IMR-90 (cell line): ENCODE measurements at places on chromosomes 4 and X. TPM values are rescaled to one million over a fixed set of nuclear protein-coding genes. Genes with fewer than 3 reads are reported as not detected.

TMEM271 gene
- polyA plus RNA-seq = not detected in 2 replicates

ARX gene
- not detected in 2 replicates for polyA plus RNA-seq

SLC9B1 gene
- polyA plus RNA-seq = 0.07 TPM in 1 of 2 replicates, not detected in the other

STK32B gene
- polyA plus RNA-seq = 5.3 and 5.5 TPM in 2 replicates

IL9R gene
- 0.05 TPM in 1 of 2 replicates, not detected in the other for polyA plus RNA-seq

SORCS2 gene
- 0.62 and 0.67 TPM in 2 replicates for polyA plus RNA-seq

KLHL13 gene
- 4.0 and 4.1 TPM in 2 replicates for polyA plus RNA-seq

MMRN1 gene
- polyA plus RNA-seq = not detected in 2 replicates

ODAPH gene
- polyA plus RNA-seq = not detected in 2 replicates

MAGIX gene
- 1.0 and 1.1 TPM in 2 replicates for polyA plus RNA-seq
